Cerebellum (tissue), 4 donors: ENCODE measurements at places on chromosomes 13 and 19.

- no peak for DNase-seq
Measured at GRCh38 chr19:42521346-42522030, 6.8 kb downstream of the CEACAM1 start.

DNA sequence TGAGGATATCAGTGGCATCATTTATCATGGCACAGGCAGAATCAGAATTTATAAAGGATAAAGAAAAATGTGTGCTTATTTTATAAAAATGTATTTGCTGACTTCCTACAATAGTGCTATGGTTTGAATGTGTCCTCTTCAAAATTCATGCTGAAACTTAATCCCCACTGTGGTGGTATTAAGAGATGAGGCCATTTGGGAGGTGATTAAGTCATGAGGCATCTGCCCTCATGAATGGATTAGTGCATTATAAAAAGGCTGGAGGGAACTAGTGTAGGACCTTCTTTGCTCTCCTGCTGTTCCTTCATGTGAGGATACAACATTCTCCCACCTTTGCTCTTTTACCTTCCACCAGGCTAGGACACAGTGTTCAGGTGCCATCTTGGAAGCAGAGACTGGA lies 212.8 kb downstream of the RFC3 start:
- DNase-seq, result no peak

DNA sequence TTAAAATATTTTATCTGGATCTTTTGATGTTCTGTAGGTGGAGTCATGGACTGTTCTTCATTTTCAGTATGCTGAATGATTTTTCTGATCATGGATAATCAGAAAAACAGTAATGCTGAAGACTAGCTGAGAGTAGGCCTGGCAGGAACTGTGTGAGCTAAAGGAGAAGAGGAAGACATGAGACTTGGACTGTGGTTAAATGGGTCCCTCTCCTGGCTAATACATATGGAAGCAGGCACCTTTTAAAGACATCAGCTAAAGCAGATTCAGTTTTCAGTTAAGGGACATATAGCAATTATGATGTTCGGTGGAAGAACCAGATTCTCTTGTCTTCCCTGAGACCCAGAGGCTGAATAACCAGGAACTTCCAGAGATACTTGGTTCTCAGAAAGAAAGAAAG lies 169.4 kb downstream of the OLFM4 start:
- DNase-seq, result no peak

- peak; percentile 45 for DNase-seq
Measured at GRCh38 chr13:36432106-36432544, at the start of gene CCNA1. Gene CCNA1, plus strand, starts transcription at chr13:36432495. Its CDS starts 562 bp downstream, at chr13:36433057.

DNA sequence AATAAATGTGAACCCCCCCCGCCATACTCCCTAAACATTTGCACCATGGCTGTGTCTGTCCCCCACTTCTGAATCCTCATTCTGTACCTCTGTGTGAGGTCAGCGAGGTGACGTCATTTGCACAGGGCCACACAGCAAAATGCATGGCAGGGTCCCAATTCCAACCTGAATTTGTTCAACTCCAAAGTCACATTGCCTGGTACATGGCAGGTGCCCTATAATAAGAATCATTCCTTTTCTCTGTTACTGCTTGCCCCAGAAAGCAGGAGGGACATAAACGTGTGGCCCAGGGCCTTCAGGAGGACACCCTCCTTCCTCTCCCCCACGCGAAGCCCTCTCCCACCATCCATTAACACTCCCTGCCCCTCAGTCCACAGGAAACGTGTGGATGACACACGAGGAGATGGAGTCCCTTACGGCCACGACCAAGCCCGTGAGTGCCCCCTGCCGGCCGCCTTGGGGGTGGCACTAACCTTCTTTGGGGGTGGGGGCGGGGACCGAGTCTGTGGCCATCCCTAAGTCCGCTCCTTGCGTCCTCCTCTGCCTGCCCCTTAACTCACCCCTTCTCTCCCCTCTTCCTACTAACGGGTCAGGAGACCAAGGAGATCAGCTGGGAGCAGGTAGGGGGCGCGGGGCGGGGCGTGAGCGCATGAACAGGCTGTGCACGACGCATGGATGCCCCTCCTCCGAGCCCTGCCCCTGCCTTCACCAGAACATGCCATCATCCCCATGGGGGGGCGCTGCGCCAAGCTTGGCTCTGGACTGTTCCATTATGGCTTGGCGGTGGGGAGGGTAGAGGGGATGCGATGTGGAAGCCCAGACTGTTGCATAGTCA lies 9.4 kb downstream of the HRC start:
- peak; percentile 74 for DNase-seq

GRCh38 chr19:2234996-2235380 lies 1.1 kb downstream of the PLEKHJ1 start:
- no peak for DNase-seq

GRCh38 chr13:76223999-76224398 lies 587.9 kb downstream of the LMO7 start:
- DNase-seq, result no peak

DNA sequence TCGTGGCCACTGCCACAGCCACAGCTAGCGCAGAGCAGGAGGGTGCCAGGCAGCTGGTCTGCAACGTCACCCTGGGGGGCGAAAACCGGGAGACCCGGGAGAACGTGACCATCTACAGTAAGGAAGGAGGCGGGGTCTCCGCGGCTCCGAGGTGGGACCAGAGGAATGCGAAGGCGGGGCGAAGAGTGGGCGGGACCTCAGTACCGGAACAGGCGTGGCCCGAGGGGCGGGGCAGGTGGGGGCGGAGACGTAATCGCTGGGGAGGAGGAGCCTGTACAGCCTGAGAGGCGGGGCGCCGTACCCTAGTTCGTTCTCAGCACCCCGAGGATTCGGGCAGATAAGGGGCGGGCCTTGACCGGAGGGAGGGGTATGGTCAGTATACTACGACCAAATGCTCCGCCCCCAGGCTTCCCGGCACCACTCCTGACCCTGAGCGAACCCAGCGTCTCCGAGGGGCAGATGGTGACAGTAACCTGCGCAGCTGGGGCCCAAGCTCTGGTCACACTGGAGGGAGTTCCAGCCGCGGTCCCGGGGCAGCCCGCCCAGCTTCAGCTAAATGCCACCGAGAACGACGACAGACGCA lies 2.5 kb downstream of the ICAM5 start:
- DNase-seq, result no peak

DNA sequence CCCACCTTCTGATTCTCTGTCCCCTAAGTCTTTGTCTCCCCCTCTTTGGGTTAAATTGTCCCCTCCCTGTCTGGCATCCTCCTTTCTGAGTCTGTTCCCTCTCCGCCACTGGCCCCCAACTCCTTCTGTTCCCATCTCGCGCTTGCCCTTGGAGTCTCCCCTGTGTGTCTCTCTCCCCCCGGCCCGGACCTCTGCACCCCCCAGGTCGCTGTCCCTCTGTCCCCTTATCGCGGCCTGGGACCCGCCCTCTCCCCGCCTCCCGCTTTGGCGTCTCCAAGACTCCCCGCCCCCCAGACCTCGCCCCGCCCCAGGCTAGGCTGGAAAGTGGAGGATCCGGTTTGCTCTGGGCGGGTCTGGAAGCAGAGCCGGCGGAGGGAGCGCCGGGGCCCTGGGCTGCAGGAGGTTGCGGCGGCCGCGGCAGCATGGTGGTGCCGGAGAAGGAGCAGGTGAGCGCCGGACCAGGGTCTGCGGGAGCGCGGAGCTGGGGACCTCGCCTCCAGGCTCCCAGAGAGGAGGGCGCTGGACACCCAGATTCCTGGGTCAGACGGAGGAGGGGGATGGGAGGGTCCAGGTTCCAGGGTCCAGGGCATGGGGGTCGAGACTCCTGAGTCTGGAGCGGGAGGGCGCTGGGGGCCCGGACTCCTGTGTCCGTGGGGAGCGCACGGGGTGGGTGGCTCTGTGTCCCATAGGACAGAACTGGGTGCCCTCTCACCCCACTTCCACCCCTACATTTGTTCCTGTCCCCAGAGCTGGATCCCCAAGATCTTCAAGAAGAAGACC lies at the start of gene TRPM4:
TRPM4 (plus strand) TSS at position 348 of the 780 bp plus-strand sequence; CDS start at position 423, 75 bp downstream.
- DNase-seq, result peak; percentile 85

DNA sequence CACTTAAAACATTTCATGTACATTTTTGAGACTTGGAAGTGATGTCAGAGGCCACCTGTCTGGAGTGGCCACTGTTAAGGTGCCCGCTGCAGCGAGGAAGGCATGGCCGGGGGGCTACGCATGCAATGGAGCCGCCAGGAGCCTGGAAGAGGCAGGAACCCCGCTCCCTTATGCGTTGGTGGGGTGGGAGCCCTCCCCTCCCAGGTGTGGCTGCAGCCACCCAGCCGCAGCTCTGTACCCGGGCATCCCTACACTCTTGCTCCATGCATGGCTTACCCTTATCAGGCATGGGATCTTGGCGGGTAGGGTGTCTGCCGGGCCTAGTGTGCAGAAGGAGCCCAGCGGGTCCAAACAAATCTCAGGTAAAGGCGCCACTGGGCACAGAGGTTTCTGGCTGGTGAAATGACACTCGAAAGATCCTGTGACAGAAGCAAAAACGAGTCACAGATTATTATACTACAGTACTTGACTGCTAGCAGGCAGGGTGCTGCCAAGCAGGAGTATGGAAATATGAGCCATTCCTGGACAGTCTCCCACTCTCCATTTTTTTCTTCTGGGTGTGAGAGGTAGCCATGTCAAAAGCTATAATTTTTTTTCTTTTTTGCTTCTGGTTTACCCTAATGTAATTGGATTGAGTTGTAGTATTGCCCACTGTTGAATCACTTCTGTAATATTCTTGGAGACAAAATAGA lies 1606.3 kb upstream of the MIR17HG start:
- no peak for DNase-seq

GRCh38 chr13:85812282-85812681 lies 13.1 kb upstream of the SLITRK6 start:
- DNase-seq, result no peak

- no peak for DNase-seq
Measured at GRCh38 chr19:13917888-13918406, 11.9 kb downstream of the CC2D1A start.

DNA sequence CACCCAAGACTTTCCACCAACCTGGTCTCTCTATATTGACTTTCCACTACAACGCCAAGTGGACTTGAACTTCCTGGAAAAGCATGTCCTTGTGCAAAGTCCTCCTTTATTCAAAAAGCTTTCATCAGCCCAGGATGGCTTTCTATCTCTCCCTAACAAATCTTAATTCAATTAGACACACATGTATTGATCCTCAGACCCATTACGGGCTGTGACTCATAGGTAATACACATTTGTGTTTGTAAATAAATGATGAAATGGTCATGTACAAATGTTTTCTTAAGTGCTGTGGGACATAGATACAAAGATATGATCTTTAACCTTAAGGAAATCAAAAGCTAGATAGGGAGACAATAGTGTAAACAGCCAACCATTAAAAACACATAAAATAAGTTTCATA lies 1189.7 kb downstream of the EFNB2 start:
- DNase-seq, result no peak

GRCh38 chr13:23847497-23847896 lies 41.7 kb downstream of the MIPEP start:
- DNase-seq, result no peak

- no peak for DNase-seq
Measured at GRCh38 chr13:51501592-51502152, 48.8 kb upstream of the INTS6 start.

- peak; percentile 8 for DNase-seq
Measured at GRCh38 chr13:72651144-72651543, 76.3 kb downstream of the MZT1 start.

- no peak for DNase-seq
Measured at GRCh38 chr13:74003374-74003773, 130.8 kb downstream of the KLF12 start.

DNA sequence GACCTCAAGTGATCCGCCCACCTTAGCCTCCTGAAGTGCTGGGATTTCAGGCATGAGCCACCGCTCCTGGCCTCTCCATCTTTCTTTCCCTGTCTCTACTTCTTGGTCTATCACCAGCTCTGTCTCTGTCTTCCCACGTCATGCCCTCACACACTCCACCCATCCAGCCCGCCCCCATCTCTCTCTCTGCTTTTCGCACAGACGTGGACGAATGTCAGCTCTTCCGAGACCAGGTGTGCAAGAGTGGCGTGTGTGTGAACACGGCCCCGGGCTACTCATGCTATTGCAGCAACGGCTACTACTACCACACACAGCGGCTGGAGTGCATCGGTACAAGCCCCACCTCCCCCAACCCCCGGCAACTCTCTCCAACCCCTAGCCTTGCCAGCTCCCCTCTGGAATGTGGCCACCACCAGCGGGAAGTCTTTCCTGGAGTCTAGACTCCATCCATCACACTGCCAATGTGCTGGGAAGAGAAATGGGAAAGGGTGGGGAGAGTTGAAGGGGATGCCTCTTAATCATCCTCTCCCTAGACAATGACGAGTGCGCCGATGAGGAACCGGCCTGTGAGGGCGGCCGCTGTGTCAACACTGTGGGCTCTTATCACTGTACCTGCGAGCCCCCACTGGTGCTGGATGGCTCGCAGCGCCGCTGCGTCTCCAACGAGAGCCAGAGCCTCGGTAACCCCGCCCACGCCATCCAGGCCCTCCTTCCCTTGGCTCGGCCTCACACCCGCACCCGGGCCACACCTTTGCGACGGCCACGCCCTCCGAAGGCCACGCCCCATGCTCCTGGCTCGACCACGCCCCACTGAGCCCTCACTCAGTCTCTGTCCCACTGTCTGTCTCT lies 22.5 kb downstream of the LTBP4 start:
- DNase-seq, result peak; percentile 44

- DNase-seq, result no peak
Measured at GRCh38 chr13:106291006-106291405, 244.5 kb downstream of the EFNB2 start.

DNA sequence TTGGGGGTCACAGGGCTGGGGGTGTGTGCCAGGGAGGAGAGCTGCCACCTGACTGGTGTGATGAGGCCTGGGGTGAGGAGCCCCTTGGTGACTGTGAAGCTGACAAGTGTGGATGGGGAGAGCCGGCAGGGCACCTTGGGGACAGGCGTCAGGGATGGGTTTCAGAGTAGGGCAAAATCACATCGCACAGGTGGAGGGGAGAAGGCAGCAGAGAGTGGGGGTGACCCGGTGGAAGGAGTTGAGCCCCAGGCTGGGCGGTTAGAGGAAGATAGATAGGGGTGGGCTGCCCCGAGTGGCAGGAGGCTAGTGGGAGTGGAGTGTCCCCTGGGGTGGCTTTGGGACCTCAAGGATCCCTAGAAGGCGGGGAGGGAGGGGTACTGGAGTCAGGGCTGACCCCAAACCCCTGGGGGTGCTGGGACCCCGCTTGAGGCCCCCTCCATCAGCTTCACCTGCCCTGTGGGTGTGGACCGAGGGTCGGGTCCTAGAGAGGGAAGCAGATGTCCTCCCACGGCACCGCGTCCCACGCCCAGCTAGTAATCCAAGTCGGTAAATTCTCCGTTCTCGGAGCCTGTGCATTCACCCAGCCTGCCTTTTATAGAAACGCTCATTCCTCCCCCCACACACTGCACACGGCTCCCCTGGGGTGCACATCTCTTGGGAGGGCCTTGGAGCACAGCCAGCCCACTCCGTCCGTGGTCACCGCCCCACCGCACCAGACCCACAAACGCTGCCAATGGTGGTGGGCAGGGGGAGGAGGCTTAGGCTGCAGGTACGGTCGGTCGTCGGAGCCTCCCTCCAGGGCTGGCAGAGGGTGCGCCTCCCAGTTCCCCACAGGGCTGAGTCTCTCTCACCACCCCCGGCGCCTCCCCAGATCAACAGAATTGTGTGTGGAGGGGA lies 2.4 kb downstream of the CTXN1 start:
- no peak for DNase-seq
